ENCODE measurements at places on chromosomes 6 and 20.

DNA sequence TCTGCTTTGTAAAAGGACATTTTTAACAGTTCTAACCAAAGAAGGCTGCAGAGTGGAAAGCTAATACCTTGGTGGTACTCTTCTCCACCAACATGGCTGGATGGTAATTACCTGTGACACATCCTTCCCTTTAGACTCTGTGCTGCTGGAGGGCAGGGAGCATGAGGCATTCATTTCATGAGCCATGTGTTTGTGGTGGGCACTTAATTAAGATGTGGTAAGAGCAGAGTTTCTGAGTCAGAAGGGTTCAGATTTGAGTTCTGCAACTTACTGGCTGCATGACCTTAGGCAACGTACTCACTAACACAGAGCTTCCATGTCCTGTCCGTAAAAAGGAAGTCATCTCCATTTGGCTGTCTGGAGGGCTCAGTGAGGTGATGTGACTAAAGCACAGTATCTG, 9.1 kb upstream of the ZNF133 start:
- H3K27ac ChIP-seq, result no peak overlapping the region
- no peak for DNase-seq
- no peaks in the 10 kb centered on the region for H3K36me3 ChIP-seq
- peaks cover 1% of the 10 kb centered on the region for H3K4me1 ChIP-seq
- H3K4me3 ChIP-seq, result no peak overlapping the region
- peaks cover 8% of the 10 kb centered on the region for H3K27me3 ChIP-seq

DNA sequence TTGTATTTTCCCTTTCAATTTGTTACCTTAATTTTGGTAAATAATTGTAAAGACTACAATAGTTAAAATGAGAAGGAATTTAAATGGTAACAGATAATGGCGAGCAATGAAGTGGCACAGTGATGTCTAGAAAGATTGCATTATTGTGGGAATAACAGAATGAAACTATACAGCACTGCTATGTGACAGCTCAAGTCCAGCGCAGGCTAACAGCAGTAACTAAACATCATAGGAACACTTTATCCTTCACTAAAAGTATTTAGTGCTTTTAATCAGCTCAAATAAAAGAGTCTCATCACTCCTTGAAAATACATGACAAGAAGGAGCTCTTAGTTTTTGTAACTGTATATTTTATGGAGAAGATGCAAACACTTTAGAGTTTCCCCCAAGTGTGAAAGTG, 190.8 kb downstream of the TENT5A start:
- no peaks in the 10 kb centered on the region for H3K4me1 ChIP-seq
- no peak overlapping the region for H3K4me3 ChIP-seq
- no peaks in the 10 kb centered on the region for H3K27me3 ChIP-seq
- H3K27ac ChIP-seq, result no peak overlapping the region
- peak; percentile 18 for DNase-seq
- H3K36me3 ChIP-seq, result no peaks in the 10 kb centered on the region

- no peaks in the 10 kb centered on the region for H3K36me3 ChIP-seq
- H3K4me1 ChIP-seq, result peaks cover 5% of the 10 kb centered on the region
- peak overlapping the region; percentile 74 for H3K4me3 ChIP-seq
- H3K27me3 ChIP-seq, result no peaks in the 10 kb centered on the region
- H3K27ac ChIP-seq, result peak overlapping the region; percentile 87
- no peak for DNase-seq
Observed at GRCh38 chr6:142945446-142946180, 637 bp upstream of the HIVEP2 start.

DNA sequence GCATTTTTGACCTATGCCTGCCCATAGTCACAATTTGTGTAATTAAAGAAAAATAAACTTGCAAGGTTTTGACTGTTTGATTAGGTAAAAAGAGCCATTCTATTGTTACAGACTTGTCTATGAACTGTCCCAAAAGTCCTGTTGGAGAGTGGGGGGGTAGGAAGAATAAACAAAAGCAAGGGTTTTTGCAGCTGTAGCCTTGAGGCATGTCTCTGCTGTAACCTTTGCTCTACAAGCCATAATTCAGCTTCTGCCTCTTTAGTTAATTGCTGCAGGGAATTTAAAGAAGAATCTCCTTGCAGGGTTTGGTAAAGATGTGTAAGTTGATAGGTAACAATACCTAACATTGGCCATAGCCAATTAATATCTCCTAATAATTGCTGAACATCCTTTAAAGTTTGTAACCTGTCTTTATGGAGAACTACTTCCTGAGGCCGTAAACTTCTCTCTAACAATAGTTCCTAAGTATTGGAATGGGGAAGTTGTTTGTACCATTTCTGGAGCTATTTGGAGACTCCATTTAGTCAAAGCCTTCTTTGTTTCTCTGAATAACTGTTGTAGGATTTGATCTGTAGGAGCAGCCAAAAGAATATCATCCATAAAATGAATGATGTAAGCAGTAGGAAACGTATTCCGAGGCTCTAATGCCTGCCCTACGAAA, 7.9 kb upstream of the ABHD12 start:
- no peaks in the 10 kb centered on the region for H3K27me3 ChIP-seq
- no peak overlapping the region for H3K4me3 ChIP-seq
- peaks cover 5% of the 10 kb centered on the region for H3K4me1 ChIP-seq

GRCh38 chr6:27871924-27872638, 40.1 kb downstream of the OR2B2 start:
- H3K27ac ChIP-seq, result peak overlapping the region; percentile 95
- no peaks in the 10 kb centered on the region for H3K27me3 ChIP-seq
- no peaks in the 10 kb centered on the region for H3K4me1 ChIP-seq
- H3K36me3 ChIP-seq, result no peaks in the 10 kb centered on the region

GRCh38 chr20:25745738-25746137, 49.1 kb upstream of the ZNF337 start:
- DNase-seq, result no peak
- no peaks in the 10 kb centered on the region for H3K4me1 ChIP-seq
- H3K36me3 ChIP-seq, result no peaks in the 10 kb centered on the region
- no peaks in the 10 kb centered on the region for H3K27me3 ChIP-seq
- H3K4me3 ChIP-seq, result no peak overlapping the region
- no peak overlapping the region for H3K27ac ChIP-seq

Data from IMR-90 (cell line).